Thyroid gland (tissue), 4 donors: ENCODE measurements at places on chromosomes 11 and 22. TPM values are rescaled to one million over a fixed set of nuclear protein-coding genes. Genes with fewer than 3 reads are reported as not detected.

The TSSK2 gene
- total RNA-seq, result 0.78 TPM

The MMP8 gene
- 0.45 TPM for total RNA-seq

The PDE2A gene
- total RNA-seq, result 45.9 TPM

DNA sequence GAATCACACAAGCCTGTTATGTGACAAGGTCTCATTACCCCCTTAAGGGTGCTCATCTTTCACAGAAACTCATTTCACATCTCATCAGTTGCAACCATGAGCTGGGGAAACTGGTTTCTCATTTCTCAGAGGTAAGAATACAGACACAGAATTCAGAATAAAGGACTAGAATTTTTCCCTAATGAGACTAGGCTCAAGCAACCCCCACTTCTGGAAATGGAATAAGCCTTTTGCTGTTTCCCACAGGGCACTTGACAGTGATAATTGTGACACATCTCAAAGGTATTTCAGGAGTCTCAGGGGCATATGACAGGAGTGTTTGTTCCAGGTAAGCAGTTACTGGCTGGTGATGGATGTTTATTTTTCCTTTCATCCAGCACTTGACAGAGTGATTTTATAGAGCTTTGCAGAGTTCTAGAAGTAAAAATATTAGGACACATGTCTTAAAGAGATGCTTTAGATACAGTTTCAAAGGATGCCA lies 112.9 kb upstream of the DDI1 start:
- DNase-seq, result no peak

DNA sequence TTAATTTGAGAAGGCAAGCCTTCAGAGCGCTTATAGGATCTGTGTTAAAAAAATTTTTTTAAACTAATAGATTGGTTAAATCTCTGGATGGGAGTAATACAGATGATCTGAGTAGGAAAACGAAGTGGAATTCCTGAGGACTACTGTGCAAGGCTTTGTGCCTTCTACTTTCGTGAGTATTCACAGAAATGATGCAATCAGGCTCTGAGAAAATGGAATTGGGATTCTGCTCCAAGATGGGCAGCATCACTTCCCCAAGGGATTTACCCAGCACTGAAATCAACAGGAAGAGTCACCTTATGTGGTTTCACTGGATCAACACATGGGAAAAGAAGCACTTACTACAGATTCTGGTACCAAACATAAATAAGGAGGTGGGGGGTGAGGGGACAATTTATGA lies 12.5 kb downstream of the KMT5B start:
- DNase-seq, result no peak
